ENCODE measurements at places on chromosomes 4 and X. TPM values are rescaled to one million over a fixed set of nuclear protein-coding genes. Genes with fewer than 3 reads are reported as not detected.

DNA sequence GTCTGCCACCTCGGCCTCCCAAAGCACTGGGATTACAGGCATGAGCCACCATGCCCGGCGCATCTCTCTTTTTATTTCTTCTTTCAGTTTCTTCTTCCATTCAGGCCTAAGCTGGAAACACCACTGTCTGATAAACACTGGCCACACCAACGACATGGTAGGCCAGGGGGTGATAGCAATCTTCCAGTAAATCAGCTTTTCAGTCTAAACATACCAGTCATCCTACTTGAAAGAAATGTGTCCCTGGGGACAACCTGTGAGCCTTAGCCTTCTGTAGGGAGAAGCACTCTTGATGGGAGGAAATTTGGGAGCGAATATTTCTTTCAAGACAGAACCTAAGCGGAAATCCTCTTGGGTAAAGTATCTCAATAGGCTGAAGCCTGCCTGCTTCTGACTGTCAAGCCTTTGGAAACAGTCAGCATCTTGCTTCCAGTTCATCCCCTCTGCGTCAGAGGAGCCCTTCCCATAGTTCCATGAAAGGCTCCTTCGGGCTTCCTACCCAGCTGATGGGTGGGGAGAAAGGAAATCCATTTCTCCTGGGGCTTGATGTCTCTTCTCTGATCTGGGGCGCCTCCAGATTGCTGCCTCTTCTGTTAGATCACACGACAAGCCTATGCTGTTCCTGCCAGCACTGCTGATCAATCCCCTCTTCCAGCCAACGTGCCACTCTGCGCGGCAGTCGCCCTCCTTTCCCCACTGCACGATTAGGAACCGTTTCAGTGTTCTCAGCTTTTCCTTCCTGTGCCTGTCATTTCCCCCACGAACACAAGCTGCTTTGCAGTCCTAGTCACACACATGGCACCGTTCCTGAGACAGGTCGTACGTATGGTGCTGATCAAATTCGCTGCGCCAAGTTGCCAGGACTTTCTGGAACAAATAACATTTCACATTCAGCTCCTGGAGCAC is 49.5 kb upstream of the CBR4 start:
- peak overlapping the region; percentile 3 for H3K4me3 ChIP-seq
- no peak for DNase-seq
- no peaks in the 10 kb centered on the region for H3K36me3 ChIP-seq
- no peaks in the 10 kb centered on the region for H3K27me3 ChIP-seq

Gene AFP
- total RNA-seq: not detected

Gene CTAG1A
- total RNA-seq: not detected

DNA sequence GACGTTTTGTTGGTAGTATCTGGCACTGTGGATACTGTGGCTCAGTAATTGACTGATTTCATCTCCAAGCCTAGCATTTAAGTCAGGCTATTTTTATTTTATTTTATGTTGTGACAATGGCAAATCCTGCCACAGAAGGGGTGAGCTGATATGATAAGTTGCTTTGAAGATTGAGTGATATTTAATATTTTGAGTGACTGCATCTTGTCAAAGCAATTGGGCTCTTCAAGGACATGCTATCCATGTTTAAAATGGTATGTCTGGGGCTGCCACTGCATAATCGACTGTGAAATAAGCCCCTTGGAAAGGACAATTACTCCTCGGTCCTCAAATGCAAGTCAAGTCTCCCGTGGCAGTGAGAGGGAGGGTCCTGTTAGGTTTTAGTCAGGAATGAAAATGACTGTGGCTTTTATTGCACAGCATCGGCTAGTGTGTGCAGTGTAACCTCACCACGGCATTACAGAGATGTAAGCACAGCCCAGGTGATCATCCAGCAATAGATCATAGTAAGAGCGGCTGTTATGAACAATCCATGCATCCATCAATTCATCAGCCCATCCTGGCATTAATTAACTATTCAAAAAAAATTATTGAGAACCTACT is 178.2 kb downstream of the GBA3 start:
- no peak overlapping the region for H3K27ac ChIP-seq
- no peaks in the 10 kb centered on the region for H3K27me3 ChIP-seq
- DNase-seq: no peak
- H3K36me3 ChIP-seq: no peaks in the 10 kb centered on the region
- H3K4me3 ChIP-seq: no peak overlapping the region

Gene PABPC1L2B
- total RNA-seq: not detected

DNA sequence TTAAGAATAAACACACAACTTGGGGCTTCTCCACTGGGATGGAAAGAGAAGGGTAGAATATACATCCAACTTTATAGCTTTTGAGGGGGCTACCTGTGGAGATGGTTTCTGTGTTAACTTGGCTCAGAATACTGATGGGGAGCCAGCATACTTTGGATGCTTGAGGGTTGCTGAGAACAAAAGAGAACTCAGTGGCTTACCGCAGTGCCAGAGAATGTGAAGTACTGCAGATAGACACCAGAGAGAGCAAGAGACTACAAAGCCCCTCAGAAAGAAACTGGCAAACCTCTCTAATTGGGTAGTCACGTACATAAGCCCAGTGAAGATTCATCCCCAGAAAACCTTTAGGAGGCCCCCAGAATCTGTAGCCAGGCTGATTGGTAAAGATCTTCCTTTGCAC is 214.4 kb downstream of the DCHS2 start:
- no peak overlapping the region for H3K4me3 ChIP-seq
- no peaks in the 10 kb centered on the region for H3K27me3 ChIP-seq
- DNase-seq: no peak
- no peaks in the 10 kb centered on the region for H3K4me1 ChIP-seq
- no peaks in the 10 kb centered on the region for H3K36me3 ChIP-seq
